ENCODE measurements at places on chromosomes 7 and 10.

- DNase-seq = no peak
Measured at GRCh38 chr7:152365982-152366603, 69.7 kb downstream of the KMT2C start.

DNA sequence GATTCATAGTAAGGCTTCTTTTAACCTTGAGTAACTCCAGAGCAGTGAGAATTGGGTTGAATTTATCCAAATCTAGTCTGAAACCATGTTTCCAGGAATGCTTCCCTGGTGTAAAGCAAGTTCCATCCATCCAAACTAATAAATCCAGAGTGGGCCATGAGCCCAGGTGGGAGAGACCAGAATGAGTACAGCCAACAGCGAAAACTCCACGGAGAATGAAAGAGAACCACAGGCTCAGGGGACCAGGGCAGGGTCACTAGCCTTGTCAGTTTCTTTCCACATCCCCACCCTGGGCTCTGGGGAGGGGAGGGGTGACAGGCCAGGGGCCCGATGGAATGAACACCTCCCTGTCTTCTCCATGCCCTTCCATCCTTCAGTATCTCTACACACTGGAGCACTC lies 180.1 kb downstream of the NEURL1 start:
- DNase-seq = no peak

DNA sequence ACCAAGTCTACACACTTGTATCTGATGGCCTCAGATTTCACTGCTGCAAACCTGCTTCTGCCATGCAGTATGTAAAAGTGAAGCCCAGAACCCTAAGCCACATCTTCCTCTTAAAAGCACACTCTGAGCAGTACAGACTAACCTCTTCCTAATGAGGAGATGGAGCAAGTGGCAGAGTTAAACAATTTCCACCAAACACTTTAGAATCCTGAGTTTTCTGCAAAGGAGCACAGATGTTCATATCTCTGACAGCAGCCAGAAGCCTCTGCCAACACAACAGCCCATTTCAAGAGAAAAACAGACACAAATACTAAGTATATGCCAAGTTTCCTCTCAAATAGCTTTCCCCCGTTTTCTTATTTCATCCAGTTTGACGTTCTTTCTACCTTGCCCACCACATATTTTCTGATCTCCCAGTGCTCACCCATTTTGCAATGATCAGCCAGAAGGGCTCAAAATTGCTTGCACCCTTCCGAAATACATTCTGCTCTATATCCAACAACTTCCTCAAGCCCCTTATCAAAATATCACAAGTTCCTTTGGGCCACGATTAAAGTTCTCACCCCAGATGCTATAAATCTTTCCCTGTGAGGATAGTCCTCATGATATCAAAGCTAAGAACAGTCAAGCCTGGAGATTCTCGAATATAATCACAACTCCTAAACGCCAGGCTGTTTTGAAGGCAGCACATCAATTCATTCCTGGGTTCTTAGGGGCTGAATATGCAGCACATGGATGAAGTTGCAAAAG lies 27.5 kb downstream of the ELMO1 start:
- no peak for DNase-seq

DNA sequence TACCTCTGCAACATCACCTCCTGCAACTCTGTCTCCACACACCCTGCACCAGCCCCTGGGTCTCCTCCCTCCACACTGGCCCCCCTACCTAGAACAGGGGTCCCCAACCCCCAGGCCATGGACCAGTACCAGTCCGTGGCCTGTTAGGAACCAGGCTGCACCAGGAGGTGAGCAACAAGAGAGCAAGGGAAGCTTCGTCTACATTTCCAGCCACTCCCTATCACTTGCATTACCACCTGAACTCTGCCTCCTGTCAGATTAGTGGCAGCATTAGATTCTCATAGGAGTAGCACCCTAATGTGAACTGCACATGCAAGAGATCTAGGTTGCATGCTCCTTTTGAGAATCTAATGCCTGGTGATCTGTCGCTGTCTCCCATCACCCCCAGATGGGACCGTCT lies 108.8 kb upstream of the WDR11 start:
- no peak for DNase-seq

- no peak for DNase-seq
Measured at GRCh38 chr10:124316326-124316725, 102.4 kb downstream of the OAT start.

DNA sequence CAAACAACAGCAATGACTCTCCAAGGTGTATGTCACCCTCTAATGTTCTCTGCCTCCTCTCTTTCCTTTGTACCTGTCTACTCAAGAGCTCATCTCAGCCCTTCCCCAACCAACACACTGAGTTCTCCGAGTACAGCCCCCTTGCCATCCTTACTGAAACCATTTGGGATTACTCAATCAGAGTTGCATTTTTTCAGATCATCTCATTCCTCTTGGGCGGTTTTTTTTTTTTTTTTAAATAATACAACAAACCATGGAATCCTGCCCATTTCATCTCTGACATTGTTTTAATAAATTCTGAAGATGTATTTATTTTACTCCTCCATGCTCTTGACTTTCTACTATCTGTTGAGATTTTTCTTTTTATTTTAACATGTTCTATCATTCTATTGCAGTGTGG lies 4.2 kb upstream of the CREB3L2 start:
- DNase-seq = no peak

DNA sequence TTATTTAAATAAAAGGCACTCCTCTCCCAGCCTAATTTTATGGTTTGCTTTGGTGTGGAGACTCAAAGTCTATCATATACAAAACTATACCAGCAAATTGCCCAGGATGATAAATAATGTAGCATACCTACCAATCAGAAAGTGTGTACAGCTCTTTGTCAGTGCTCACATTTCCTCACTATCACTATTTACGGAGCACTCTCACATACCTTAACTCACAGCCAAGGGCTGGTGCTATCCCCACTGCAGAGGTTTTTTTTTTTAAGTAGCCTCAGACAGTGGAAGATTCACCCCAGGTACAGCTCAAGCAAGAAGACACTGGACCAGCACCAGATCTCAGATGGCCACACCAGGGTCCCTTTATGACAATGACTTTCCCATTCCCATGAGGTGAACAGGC lies 2.5 kb downstream of the PDLIM1 start:
- DNase-seq = no peak

DNA sequence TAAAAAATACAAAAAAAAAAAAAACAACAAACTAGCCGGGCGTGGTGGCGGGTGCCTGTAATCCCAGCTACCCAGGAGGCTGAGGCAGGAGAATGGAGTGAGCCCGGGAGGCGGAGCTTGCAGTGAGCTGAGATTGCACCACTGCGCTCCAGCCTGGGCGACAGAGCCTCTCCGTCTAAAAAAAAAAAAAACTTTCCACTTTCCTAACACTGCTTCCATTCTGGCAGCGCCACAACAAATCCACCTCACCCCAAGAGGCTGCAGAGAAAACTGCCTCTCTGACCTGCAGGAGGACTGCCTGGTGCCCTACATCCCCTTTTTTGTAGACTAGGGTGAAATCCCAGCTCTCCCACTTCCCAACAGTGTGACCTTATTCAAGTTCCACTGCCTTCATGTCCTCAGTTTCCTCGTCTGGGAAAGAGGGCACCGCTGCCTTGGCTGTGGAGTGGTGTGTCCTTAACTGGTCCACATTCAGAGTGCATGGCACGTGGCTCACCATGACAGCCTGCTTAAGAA lies 2.6 kb upstream of the MBL2 start:
- DNase-seq = no peak

DNA sequence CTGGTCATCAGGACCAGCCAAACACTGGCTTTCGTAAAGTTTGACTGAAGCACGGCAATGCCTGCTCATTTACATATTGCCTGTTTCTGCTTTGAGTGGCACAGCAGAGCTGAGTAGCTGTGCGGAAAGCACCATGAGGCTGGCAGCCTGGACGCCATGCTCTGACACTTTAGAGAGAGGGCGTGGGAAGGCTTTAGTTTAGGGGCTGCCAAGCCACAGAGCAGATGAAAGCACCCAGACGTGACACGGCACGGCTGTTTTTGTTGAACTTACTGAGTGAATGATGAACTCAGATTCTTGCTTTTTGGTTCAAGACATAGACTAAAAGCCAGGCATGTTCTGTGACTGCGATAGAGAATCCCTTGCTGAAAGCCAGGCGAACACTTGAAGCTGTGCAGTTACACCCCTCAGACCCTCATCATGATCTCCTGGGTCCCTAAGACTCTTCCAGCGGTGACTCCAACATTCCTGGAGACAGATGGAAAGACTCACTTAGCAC lies 182.1 kb downstream of the ZMYND11 start:
- DNase-seq = no peak

- no peak for DNase-seq
Measured at GRCh38 chr10:6580279-6581029, 378 bp upstream of the PRKCQ start.

DNA sequence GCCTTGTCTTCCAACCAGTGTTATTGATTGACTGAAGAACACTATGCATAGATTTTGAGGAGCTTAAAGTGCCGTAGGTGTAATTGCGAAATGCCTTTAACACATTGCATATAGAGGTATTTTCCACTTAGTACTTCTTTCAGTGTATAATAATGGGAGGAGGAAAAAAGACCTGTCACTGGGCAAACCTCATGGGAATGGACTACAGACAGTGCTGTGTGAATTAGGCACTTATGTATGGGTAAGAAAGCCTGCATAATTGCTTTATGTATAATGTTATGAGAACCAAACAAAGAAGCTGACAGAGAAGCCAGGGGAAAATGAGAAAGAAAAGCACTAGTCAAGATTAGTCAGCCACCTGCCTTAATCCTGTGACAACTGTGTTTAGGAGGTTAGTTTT lies 12.4 kb upstream of the SCRN1 start:
- no peak for DNase-seq

DNA sequence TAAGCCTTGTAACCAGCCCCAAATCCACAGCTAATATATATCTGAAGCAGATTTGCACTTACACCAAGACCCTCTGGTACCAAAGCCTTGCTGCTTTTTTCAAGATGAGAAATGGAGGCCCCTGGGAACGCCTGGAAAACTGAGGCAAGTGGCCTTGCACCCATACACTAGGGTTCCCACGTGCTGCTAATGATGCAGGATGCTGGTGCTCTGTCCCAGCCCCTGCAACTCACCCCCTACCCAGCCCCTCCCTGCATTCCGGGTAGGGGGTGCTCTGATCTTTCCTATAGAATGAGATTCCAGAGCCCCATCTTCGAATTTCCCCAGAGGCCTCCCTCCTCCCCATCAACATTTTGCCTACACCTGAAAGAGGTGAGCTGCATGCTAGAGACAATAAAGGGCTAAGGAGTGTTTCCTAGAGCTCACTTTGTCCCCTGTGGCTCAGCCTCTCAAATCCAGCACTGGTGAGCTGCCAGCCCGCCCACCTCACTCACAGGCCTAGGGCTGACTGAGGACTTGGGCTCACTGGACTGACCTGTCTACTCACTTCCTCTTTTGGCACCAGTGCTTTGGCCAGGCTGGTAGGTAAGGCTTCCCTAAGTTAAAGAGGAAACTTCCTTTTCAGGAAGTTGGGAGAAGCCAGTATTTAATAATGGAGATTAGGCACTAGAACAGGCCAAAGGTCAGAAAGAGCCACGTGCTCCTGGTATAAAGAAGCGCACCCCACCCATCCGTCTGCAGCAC lies 9.8 kb downstream of the RBP4 start:
- no peak for DNase-seq

DNA sequence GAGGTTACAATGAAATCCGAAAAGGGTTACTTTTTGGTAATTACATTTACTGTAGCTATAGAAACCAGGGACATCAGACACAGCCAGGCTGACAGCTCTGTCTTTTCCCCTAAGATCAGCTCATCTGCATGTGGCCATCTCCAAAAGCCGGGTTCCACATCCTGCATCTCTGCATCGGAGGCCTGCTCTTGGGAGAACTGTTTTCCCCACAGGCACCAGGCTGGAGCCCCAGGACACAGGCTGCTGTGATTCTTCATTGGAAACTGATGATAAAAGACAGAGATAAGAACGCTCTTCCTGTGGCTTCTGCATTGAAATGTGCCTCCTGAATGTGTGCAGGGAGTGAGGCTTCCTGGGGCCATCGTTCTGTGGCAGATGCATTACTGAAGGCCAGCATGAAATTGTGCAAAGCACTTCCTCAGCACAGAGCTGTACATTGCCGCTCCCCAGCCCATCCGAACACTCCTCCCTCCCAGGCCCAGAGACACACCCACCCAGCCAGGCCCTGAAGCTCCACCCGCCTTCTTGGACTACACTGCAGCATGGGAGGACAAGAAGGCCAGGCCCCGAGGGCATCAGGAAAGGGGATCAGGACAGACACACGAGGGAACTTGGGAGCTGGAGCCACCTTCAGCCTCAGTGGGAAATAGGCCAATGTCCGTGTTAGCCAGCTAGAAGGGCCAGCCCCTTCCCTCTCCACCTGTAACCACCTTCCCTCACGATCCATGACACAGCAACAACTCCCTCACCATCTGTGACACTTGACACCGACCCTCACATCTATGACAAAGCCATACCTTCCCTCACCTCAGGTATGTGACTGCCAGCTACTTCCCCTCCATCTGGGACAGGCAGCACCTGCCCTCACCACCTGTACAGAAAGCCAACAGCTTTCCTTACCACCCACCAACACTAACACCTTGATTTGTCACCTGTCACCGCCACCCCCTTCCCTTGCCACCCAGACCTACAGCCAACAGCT lies 113.2 kb downstream of the GRID1 start:
- no peak for DNase-seq

DNA sequence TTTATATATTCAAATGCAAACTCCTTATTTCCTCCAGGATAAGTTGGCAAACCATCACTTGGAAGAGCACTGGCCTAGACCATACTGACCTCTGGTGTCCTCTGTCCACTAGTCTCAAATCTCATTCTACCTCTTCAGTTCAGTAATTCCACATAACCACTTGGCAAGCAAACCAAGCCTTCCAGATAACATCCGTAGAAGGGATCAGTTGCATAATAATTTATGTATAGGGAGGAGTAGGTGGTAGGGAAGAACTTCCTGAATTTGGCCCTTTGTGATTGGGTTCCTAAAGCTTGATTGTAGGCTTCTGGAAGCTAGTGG lies 55.0 kb downstream of the WAC start:
- peak; percentile 67 for DNase-seq

DNA sequence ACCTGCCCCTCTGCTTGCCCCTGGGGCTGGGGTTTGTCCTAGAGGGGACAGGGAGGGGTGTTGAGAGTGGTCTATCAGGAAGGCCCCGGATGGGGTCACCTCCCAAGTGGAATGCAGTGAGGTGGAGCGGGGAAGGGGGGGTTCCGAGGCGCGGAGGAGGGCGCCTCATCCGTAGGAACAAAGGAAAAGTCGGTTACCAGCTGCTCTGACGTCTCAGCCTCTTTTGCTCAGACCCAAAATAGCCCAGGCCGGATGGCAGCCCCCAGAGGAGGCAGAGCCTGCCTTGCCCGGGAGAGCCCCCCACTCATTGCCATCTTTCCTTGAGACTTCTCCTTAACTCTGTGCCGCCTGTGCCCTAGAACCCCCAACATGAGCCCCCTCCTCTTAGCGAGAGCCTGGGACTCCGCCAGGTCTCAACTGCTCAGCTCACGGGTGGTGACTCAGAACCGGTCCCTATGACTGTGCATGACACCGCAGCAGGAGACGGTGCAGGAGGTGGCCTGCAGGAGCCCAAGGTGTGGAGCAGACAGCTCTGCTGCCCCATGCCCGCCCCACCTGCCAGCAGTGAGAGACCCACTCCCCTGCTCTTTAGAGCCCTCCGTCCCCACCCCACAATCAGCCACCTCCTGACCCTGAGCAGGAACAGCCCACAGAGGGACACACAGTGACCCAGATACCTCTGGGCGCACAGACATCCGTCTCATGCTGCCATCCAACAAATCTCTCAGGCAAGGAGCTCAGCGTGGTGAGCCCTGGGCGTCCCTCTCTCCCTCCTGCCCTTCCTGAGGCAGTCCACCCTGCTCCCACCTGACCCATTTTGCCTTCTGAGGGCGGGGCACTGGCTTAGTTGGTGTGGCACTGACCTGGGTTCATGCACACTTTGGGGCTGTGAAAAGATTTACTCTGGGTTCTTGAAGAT lies 13.1 kb downstream of the STX1A start:
- DNase-seq = no peak

GRCh38 chr10:117500456-117500855 lies 42.1 kb upstream of the EMX2 start:
- DNase-seq = no peak
